ENCODE measurements at places on chromosomes 2 and 18.

DNA sequence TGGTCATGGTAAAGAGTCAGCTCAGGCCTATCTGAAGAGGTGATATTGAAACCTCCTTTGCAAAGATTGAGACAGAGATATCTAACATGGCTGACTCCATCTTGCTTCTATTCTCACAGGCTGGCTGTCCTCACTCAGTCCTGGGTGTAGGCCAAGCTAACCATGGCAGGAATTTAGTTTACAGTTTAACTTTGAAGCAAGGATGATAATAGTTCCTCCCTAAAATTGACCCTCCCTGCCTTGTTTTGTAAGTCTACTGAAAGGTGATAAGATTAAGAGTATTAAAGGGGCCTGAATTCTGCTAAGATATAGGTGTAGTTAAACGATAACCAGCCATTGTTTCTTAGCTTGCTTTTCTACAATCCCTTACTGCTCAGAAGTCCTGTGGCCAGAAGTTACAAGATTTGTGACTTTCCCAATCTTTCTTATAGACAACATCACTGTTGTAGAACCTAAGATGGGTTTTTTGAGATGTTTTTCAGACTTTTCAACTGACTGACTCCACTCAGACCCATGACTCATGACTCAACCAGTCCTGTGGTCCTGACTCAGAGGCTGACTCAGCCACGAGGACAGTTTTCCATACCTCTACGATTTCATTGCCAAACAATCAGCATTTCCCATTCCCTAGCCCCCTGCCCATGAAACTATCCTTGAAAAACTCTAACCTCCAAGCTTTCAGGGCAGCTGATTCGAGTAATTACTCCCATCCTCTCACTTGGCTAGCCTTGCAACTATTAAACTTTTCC is 195.7 kb upstream of the SESTD1 start:
- no peak for DNase-seq

DNA sequence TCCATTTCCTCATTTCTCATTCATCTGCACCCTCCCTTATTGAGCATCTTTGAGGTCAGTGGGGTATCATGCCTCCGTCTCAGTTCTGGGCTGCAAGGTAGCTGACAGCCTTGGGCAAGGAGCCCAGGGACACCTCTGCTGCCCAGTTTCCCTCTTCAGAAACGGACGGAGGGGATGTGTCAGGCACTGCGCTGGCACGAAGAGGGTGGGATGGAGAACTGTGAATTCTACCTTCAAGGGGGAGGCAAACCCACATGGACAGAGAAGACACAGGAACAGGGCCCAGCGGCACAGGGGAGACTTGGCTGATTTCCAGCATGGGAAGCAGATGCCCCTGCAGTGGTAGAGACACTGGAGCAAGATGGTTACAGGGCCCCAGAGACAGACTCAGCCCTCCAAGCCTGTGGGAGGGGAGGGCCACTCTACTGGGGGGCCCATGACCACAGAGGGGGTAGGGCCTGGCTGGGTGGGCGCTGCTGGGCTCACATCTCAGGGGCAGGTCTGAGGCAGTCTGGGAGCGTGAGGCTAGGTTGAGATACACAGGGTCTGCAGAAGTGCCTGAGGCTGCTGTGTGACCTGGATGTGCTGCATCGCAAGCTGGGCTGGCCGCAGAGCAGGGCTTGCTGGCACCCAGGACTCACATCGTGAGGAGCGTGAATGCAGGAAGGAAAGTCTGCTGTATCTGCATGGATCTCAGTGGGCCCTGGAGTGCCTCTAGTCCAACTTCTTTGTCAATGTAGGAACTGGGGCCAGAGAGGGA is 92.3 kb downstream of the HS1BP3 start:
- no peak for DNase-seq

DNA sequence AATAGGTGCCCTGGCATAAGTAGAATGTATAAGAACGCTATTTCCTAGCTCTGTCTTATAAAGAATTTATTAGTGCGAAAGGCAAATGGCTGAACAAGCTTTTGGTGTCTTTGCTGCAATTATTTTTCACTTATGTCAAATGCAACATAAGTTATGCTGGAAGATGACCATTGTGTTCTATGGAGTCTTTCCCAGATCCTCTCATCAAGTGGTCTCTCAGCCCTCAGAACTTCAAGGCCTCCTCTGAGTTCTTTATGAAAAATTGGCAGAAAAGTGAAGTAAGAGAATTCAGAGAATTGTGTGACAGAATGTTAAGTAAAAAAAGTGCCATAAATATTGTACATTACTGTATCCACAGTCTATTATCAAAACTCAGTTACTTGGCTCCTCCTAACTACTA is 75.2 kb downstream of the RIT2 start:
- DNase-seq, result no peak

- no peak for DNase-seq
Observed at GRCh38 chr2:8640498-8640897, 41.4 kb upstream of the ID2 start.

DNA sequence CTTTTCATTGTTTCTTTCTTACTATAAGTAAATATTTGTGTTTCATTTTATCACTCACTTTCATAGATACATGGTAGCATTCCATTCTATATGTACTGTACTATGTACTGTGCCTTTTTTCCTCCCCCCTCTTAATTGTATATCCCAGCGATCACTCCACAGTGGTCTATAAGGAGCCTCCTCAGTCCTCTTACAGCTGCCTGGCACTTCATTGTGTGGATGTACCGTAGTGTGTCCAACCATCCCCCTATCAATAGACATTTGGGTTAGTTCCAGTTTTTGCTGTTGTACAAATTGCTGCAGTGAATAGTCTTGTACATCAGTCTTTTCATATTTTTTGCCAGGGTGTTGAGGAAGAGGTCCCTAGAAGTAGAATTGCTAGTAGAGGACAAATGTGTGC is 21.4 kb upstream of the DRC1 start:
- no peak for DNase-seq

All from hematopoietic multipotent progenitor cell (in vitro differentiated cells).